NCI-H1930 (cell line): ENCODE measurements at places on chromosomes 3 and 15.

DNA sequence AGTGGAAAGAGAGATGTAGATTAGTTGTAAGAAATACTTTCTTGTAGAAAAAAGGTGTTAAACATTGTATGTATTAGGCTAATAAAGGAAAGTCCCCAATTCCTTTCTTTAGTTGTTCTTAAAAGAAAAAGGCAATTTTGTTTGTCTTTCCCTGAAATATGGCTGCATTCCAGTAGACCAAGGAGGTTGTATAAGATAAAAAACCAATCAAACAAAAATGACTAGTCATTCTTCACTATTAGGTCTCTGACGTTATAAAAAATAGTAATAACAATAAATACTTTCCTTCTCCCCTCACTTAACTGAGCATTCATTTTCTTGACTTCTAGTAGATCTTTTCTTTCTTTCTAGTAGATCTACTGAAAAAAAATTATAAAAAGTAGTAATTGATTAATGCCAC is 8.6 kb upstream of the PPM1L start:
- DNase-seq = no peak

- DNase-seq = no peak
Measured at GRCh38 chr3:39637807-39638206, 170.3 kb downstream of the MOBP start.

DNA sequence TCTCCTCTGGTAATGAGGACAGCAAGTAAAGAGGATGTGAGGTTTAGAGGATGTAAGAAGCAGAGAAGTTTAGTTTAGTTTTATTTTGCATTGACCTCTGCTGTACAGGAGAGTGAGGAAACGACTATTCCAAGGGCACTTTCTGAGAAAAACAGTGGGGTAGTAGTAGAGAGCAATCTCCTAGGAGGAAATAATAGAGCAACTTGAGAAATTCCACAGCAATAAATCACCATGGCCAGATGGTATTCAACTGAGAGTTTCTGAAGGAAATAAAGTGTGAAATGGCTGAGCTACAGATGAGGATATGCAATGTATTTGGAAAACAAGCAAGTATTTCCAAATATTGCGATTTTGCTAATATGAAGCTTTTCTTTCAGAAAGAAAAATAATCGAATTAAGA is 118.9 kb downstream of the DPH6 start:
- no peak for DNase-seq

DNA sequence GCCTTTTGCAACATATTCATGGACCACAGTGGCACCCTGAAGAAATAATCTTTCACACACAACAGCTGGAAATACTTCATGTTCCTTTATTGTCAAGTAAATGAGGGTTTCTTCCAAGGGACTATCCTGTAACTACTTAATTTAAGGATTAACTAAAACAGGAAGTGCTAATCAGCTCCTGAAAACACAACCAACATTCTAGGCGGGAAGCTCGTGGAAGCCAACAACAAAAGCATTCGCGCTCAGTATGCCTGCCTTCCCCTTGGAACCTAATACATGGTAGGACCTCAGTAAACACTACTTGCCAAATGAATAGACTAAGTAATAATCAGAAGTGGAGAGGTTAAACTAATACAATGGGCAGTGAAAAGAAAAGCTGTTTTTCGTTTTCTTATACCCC is 300.9 kb downstream of the RORA start:
- no peak for DNase-seq

- no peak for DNase-seq
Measured at GRCh38 chr3:157607826-157608405, 104.7 kb upstream of the VEPH1 start.

- no peak for DNase-seq
Measured at GRCh38 chr15:54312528-54312927, 334.3 kb downstream of the UNC13C start.

DNA sequence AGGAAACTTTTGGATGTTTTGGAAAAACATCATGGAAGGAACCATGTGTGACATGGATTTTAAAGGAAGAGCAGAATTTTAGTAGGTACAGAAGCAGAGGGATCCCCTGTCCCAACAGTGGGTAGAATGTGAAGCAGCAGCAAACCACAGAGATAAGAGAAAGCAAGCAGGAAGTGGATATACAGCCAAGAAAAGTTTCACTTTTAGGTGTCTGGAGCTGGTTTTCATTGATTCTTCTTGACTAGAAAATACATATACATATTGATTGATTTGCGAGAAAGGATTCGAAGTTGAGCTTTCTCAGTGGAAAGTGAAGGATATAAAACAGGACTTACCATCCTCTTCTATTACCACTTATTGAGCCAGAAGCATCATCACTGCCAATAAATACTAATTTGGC is 133.5 kb downstream of the KCNMB2 start:
- DNase-seq = no peak

GRCh38 chr3:146342989-146343388 is 92.1 kb upstream of the PLSCR4 start:
- no peak for DNase-seq

DNA sequence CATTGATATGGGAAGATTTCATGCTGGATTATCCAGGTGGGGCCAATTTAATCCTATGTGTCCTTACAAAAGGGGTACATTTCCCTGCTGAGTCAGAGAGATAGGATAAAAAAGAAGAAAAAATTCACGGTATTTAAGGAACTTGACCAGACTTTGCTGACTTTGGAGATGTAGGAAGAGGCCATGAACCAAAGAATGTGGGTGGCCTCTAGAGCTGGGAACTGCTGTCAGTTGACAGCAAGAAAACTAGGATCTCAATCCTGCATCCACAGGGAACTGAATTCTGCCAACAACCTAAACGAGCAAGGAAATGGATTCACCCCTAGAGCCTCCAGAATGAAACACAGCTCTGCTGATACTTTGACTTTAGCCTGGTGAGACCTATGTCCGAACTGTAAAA is 148.1 kb upstream of the SLC24A5 start:
- DNase-seq = no peak

DNA sequence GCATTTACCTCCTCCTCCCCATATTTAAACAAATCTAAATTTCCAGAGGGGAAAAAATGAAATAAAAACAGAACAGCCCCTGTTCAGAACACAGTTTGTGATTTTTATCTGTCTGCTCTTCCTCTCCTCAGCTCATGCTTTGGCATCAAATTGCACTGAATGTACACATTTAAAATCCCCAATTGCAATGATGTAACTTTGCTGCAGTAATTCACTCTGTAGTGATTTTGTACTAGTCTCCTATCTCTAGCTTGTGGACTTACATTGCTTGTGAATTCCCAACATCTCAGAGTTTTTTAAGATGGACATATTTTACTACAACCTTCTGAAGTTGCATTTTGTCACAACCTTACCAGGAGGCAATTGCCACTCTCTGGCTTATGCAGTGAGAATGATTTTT is 81.6 kb upstream of the ROBO2 start:
- DNase-seq = no peak

DNA sequence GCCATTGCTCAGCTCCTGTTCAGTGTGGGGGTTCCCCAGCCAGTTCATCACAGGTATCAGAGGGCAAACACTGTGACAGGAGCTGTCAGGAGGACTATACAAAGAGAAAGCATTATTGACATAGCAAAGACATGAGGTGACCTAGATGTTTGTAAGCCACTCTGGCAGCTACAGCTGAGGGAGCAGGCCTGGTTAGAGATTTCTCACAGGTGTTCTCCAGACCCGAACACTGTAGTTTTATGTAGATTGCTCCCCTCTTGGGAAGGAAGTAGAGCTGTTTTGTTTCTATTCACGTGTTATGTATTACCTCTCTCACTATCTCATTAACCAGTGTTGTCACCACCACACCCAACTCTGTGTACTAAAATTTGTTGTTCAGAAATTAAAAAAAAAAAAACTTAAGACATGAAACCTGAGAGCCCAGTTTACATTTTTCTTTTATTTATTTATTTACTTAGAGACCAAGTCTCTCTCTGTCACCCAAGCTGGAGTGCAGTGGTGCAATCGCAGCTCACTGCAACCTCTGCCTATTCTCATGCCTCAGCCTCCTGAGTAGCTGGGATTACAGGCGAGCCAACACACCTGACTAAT is 123.7 kb downstream of the RBPMS2 start:
- no peak for DNase-seq

- no peak for DNase-seq
Measured at GRCh38 chr3:122536632-122537001, 21.9 kb upstream of the KPNA1 start.

DNA sequence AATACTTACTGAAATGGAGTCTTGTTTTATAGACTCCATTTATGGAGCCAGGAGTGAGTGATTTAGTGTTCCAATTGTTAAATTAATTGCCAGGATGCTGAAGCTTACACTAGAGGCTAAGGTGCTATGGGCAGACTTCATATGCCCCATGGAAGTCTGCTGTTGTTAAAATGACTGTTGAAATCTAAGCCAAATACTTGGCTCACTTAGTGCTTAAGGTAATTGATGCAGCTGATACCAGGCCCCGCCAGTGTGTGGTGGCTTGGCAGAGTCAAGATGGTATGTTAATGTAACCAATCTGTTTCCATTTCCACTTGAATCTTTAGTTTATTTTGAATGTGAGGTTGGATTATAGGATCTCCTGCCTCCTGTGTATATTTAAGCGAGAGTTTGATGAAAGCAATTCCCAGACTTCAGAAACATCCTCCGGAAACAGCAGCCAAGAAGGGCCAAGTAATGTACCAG is 187.1 kb downstream of the ITPR1 start:
- no peak for DNase-seq

GRCh38 chr3:188863999-188864406 is 307.8 kb upstream of the TPRG1 start:
- no peak for DNase-seq

- DNase-seq = no peak
Measured at GRCh38 chr3:193865896-193866480, 270.0 kb upstream of the HES1 start.
